NCI-H1694 (cell line): ENCODE measurements at places on chromosomes 5 and 9.

DNA sequence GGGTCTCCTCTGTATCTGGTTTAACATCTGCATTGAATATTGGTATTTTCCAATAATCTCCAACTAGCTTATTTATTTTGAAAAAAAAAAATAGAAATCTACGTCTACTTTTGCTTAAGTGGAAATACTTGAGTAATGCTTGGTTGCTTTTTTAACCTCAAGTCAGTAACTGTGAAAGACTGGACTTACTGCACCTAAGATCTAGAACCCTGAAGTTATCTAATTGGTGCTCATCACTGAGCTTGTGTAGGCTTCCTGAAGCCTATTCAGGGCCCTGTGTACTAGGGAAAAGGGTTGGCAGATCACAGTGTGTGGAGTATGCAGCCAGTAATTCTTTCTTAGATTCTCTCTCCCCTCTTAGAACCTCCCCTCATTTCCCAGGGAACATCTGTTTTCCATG, 16.2 kb downstream of the SLC1A1 start:
- DNase-seq = no peak

DNA sequence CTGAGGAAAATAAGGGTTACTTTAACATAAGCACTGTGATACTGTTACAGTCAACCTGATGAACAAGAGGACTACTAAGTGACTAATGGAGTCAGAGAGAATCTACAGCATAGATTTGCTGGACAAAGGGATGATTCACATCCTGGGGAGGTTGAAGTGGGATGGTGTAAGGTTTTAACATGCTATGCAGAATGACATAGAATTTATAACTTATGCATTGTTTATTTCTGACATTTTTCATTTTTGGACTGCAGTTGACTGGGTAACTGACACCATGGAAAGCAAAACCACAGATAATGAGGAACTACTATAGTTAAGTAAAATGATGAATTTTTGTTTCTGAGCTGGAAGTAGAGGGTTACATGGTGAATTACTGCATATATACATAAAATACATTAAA, 389.2 kb downstream of the MAT2B start:
- no peak for DNase-seq

DNA sequence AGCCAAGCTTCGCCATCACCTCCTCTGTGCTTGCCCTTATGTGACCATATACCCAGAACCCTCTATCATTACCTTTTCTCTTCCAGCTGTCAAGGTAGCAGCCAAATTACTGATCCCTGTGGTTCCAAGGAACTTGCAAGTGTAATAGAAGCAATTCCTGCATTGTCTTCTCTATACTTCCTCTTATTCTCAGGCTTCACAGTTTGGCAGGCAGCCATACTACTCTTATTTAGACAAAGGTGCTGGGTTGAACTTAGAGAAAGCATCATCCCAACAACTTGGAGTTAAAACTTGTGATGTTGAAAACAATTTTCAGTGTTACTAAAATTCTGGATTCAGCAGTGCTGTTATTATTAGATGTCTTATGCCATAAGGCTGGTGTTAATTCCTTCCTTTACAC, 93.2 kb downstream of the NLN start:
- no peak for DNase-seq

- DNase-seq = no peak
Measured at GRCh38 chr5:87390576-87391199, 22.0 kb downstream of the CCNH start.

GRCh38 chr5:58450811-58451629, 8.9 kb downstream of the PLK2 start:
- no peak for DNase-seq

DNA sequence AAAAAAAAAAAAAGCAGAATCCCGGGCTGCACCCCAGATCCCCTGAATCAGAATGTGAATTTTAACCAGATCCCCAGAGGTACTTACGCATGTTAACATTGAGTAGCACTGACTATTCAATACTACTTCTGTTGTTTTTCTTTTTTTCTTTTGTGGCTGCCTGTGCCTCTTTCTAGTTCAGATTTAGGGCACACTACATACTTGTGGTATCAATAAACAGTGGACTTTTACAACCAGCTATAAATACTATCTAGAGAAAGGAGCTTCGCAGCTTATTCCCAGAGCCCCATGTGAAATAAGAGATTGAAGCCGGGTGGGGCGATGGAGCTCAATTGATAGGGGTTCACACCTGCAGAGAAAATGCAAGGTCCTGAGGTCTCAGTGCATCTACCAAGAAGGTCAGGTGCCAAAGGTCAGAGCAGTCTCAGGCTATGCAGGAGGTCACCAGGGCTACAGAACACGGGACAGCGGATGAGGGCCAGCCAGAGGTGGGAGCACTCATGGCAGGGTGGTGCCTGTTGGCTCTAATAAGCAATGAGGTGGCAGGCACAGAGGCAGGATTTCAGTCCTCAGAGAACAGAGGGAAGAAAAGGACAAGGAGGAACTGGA, 22.3 kb downstream of the WWC1 start:
- DNase-seq = no peak

DNA sequence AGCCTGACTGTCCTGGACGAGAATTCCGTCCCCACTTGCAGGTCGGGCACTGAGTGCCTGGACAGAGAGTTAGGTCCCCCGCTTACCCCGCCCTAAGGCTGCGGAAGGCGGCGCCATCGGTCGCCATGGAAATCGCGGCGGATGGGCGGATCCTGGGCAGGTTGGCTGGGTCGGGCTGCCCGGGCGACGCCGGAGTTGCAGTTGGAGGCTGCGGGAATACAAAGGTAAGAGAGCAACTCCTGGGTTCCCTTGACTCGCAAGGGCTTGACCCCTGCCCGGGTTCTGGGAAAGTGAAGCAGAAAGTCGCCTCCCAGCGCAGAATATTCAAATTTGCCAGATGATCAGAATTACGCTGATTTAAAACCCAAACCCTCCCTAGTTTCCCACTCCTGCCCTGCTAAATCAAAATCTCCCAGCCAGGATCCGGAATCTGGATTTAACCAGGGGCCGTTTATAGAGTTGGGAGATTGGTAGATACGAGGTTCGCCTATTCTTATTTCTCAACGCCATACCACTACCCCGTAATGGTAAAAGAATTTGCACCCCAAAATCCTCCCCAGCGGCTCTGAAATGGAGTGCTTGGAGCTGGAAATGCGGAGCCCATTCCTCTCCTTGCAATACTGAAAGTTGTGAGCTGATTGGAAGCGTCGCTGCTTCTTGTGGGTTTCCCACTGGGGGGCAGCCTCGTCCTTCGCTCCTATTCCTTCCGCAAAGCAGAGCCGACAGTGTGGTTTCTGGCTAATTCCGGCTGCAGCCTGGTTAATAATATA, 156.4 kb upstream of the RASEF start:
- peak; percentile 87 for DNase-seq
